ENCODE measurements at places on chromosomes 2 and 18. TPM values are rescaled to one million over a fixed set of nuclear protein-coding genes. Genes with fewer than 3 reads are reported as not detected.

GRCh38 chr18:63951302-63951705 lies 2.2 kb downstream of the HMSD start:
- no peak for DNase-seq

GRCh38 chr2:96091711-96092572 lies 24.4 kb downstream of the ADRA2B start:
- DNase-seq: peak; percentile 16

The NYAP2 gene
- total RNA-seq: not detected

- DNase-seq: no peak
Observed at GRCh38 chr2:32923109-32923508, 23.6 kb upstream of the LTBP1 start.

- no peak for DNase-seq
Observed at GRCh38 chr18:32029558-32029957, 10.9 kb downstream of the RNF125 start.

DNA sequence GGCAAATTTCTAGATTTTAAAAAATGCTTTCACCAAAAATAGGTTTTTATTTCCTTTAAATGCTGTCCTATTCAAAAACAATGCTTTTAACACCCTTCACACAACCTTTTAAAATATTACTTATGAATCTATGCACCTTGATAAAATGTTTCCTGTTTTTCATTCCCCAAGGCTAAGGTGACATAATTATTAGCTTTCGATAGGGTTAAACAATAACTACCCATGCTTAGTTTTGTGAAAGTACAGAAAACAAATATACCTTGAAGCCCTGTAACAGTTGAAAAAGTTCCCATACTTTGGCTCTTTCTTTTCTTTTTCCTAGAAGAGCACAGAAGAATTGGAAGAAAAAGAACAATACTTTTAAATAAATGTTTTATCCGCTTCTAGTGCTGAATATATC lies 54.9 kb upstream of the ITPRID2 start:
- DNase-seq: no peak

DNA sequence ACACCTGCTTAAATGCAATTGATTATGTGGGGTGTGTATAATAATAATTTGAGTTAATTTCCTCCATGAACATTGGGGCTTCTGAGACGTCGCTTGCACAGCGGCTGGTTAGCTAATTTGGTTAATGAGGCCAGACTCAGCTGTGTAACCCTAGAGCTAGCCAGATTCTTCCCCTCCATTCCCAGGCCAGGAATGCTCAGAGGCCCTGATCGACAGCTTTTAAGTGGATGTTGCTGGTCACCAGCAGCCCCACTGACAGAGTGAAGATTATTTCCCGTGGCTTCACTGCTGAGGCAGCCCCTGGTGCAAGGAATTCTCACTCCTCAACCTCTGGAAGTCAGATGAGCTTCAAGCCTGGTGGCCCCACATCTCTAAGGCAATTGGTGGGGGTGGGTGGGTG lies 12.4 kb upstream of the EPAS1 start:
- no peak for DNase-seq

DNA sequence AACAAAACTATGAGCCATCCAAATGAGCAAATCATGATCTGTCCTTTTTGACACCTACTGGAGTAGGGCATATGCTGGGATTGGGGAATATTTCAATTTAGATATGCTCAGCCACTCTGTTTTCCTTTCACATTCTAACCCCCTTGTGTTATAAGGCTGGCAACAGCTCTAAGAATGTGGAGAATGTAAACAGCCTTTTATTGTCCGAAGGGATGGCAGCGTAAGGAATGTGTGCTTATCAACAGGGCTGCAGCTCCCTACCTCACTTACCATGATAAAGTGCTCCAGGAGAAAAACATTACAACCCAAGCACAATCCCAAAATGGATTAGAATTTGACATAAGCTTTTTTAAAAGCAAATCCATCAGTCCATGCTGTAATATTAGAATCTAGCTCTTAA lies 2.2 kb downstream of the NXPH2 start:
- DNase-seq: no peak

DNA sequence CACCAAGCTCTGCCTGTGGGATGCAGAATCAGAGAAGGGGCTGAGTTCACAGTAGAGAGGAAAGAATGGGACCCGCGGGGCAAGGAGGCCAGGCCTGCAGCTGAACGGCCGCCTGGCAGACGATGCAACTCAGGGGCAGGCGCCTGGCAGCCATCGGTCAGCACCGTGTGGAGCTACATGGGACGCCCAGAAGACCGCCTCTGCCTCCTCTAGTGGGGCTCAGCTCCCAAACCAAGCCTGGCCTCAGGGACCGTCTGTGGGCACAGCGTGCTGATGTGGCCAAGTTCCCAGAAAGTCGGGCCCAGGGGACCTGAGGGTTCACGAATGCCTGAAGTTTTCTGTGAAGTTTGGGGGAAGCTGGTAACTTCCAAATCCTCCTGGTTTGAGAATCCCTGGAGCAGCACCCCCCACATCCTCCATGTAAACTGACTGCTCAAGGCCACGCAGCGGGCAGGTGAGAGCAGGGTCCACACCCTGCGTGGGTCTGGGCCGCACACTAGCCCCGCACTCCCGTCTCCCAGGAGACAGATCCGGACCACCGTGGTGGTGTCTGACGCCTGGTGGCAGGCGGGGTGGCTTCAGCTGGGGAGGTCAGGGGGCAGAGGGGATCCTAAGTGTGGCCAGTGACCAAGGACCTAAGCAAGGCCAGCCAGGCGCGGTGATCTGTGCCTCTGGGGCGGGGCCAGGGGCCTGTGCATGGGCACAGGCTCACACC lies 14.6 kb downstream of the SNORC start:
- DNase-seq: peak; percentile 8

DNA sequence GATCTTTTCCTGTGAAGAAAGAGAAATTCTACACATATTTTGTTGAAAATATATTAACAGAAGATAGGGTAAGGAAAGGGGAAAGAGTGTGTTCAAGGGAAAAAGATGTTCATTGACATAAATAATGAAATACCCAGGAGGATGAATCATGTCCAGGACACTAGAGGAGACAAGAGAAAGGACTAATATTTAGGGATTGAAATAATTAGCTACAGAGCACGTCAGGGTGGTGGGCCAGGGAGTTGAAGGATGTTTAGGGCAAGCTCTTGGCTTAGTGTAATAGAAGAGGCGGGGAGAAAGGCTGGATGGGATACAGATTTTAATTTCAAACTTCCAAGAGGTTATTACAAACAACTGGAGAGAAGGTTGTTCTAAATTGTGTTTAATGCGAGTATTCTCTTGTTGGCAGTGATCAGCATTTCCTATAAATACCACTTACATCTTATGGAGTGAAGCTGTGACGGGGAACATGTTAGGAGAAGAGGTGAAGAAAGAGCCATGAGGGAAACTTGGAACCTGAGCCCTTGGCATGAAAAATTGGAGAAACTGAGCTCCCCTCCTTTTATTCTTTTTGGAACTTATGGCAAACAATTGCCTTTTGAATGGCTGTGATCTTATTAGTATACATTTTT lies 36.6 kb upstream of the CETN1 start:
- no peak for DNase-seq

- DNase-seq: no peak
Observed at GRCh38 chr2:6474161-6475140, 391.3 kb downstream of the CMPK2 start.

DNA sequence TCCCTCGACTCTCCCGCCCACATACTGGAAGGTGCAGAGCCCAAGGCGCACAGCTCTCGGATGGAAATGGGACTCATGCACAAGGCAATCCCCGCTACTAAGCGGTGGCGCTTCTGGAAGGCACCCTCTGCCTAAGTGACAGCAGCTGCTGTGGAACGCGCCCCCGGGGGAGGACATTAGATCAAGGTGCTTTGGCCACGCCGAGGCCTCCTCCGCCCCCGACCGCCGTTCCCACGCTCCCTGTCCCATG lies 202 bp downstream of the MCEE start:
- no peak for DNase-seq

The PID1 gene
- 0.11 TPM for total RNA-seq

The TUBA4A gene
- 237 TPM for total RNA-seq

DNA sequence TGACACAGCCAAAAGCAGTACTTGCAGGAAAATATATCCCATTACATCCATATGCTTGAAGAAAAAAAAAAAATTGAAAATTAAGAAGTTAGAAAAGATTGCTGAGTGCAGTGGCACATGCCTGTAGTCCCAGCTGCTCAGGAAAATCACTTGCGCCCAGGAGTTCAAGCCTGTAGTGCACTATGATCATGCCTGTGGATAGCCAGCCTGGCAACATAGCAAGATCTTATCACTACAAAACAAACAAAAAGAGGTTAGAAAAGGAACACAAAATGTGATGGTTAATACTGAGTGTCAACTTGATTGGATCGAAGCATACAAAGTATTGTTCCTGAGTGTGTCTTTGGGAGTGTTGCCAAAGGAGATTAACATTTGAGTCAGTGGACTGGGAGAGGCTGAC lies 361.9 kb downstream of the NYAP2 start:
- DNase-seq: no peak

Measured in activated naive CD8-positive, alpha-beta T cell treated with anti-CD3 and anti-CD28 coated beads, Interleukin-2, amount 10 ng/mL, durations not matched to agents 7 days and 5 days (primary cell).